Head of caudate nucleus (tissue), 42 donors: ENCODE measurements at places on chromosomes 7 and 10.

- DNase-seq, result peak; percentile 68
Measured at GRCh38 chr10:26274391-26274790, 57.8 kb downstream of the GAD2 start.

- no peak for DNase-seq
Measured at GRCh38 chr10:60870803-60871202, 73.2 kb downstream of the RHOBTB1 start.

DNA sequence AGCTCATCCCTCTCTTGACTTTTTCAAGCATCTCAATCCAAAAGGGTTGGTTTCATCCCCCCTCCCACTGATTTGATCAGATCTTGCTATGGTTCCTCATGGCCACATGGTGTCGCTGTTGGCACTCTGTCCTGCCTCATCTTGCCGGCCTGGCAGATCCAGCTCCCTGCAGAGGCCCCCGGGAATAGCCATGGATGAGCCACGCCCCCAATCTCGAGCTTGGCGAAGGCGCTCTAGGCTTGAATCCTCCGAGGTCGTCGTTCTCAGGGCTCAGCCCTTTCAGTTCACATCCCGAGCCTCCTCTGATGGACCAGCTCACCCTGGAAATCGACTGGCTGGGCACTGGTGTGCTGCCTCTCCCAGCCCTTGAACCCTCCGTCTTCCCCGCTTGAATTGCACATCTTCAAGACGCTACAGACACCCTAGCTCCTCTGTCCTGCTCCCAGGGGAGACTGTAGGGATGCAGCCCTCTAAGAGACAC is 628.7 kb downstream of the TYW1 start:
- DNase-seq, result peak; percentile 83

DNA sequence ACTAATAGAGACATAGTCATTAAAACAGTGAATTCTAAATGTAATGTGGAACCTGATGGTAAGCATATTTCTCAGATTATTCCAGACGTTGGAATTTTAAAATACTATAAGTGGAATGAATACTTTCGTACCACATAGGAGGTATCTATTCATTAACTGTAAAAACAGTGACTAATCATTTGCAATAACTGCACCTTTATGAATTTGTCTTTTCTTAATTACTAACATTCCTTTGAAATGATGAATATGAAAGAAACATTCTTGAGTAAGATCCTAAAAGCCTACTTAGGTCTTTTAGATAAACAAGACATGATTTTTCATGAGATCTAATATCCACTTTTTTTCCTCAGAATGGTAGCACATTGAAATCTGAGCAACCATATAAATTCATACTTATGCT is 549.0 kb upstream of the LRRN3 start:
- no peak for DNase-seq

DNA sequence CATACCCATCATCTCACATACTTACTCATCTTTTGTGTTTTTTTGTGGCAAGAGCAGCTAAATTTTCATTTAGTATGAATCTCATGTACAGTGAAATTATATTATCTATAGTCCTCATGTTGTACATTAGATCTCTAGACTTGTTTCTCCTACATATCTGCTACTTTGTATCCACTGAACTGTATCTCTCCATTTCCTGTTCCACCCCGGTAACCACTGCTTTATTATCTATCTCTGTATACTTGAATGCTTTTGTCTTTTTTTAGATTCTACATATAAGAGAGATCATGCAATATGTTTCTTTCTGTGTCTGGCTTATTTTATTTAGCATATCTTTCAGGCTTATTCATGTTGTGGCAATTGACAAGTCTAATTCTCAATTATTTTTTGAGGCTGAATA is 125.1 kb downstream of the ANKRD7 start:
- DNase-seq, result no peak

GRCh38 chr7:98223898-98224700 is 12.9 kb downstream of the BHLHA15 start:
- DNase-seq, result no peak

GRCh38 chr7:42831718-42832522 is 80.0 kb downstream of the C7orf25 start:
- DNase-seq, result peak; percentile 59

GRCh38 chr7:43834463-43835251 is 34.7 kb downstream of the MRPS24 start:
- DNase-seq, result no peak

GRCh38 chr10:122740640-122741039 is 41.0 kb upstream of the C10orf120 start:
- no peak for DNase-seq

- DNase-seq, result no peak
Measured at GRCh38 chr10:44313761-44314165, 71.1 kb downstream of the CXCL12 start.

- no peak for DNase-seq
Measured at GRCh38 chr7:137476937-137477336, 133.4 kb upstream of the PTN start.
